ENCODE measurements at places on chromosomes 5 and 9.

- no peak for DNase-seq
These were observed 402.7 kb downstream of the SPOCK1 start for GRCh38 chr5:137096149-137097103.

DNA sequence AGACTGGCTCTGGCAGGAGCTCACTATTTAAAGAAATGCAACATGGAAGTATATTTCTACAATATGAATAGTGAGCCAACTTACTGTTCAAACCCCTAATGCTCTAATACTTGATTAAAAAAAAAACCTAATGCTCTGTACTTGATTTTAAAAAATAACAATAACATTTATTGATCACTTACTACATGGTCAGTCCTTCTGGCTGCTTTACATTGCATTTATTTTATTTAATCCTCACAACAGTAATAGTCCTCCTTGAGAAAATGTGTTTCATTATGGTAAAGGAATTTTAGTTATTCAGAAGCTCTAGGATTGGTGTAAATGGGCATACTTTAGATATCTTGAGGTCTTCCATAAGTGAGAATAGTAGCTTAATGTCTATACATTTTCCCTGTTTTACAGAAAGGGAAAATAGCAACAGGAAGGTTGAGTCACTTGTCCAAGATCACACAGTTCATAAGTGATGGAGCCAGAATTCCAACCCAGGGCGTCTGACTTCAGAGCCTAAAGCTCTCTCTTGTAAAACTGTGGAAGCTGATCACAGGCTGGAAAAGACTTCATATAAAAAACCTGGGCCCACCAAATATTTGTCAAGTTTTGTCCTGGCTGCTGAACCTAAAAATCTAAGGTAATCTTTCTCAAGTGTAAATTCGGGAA, 1.0 kb downstream of the STARD4 start:
- no peak for DNase-seq

DNA sequence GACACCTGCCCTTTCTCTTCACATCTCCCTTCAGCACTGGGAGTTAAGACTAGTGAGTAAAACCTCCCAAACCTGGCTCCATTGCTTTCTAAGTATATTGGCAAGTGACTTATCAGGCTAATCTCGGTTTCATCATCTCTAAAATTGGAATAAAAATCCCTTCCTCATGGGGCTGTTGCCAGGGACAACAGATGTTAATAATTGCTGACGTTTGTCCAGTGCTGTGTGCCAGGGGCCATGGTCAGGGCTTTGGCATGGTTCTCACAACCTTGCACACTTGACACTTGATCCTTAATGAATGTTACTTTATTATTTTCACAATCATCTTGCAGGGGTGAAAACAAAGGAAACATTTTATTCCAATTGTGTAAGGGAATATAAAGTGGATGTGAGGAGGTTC, 1262.0 kb upstream of the WWC1 start:
- DNase-seq = no peak

GRCh38 chr5:5404381-5404780, 18.1 kb upstream of the ICE1 start:
- DNase-seq = no peak

GRCh38 chr5:126695091-126695490, 81.8 kb upstream of the LMNB1 start:
- DNase-seq = no peak

DNA sequence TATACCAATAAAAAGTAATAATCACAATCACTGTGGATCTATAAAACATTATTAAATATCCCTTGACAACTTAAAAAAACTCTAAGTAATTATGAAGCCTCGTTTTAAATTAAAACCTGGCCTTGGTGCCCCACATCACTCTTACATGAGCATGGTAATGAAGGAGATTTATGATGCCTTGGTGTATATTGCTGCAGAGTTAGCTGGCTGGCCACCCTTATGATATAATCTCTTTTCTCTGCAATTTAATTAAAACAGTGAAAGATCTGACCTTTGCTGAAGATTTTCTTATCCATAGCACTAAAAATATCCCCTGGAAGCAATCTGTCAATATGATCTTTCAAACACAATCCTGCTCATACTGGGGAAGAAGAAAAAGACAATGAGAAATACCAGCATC, 48.8 kb upstream of the PCSK1 start:
- no peak for DNase-seq

DNA sequence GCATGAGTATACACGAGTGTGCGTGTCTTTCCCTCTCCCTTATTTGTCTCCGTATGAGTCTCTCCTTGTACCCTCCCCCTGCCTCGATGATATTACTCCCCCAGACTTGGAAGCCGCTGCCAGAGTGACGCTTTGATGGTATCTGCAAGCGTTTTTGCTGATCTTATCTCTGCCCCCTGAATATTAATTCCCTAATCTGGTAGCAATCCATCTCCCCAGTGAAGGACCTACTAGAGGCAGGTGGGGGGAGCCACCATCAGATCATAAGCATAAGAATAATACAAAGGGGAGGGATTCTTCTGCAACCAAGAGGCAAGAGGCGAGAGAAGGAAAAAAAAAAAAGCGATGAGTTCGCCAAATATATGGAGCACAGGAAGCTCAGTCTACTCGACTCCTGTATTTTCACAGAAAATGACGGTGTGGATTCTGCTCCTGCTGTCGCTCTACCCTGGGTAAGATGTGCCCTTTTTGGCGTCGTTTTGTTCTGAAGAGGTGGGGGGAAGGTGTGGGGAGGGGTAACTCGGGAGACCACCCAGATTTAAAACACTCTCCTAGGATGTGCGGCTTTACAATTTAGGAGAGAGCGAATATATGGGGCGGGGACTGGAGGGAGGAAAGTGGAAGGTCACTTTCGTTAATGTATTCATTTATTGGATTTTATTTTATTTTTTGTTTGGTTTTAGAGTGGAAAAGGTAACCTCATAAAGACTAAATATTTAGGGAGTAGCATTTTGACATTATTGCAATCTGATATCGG, at the start of gene GABRG2:
Gene GABRG2 (plus strand): TSS at position 119 of the 757 bp plus-strand sequence. CDS start 227 bp downstream, at position 346.
- no peak for DNase-seq

DNA sequence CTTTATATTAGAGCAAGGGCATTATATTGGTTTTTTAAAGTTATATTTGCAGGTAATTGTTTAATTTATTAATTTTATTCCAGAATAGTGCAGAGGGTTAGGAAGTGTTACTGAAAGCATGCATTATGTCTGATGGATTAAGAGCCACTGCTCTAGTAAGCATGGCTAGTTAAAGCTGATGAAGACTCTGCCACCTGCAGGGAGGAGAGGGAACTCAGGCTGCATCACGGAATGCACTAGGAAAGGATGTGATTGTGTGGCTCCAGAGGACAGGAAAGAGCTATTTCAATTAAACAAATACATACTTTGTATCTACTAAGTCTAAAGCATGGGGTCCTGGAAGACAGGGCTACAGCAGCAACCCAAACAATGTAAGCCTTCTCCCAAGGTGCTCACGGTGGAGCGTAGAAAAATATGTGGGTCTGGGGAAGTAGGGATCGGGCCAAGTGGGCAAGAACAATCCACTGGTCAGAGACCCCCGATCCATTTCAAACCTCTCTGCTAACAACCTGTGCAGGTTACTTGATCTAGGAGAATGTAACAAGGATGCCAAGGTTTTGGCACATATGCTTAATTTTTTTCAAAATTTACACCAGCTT, 15.3 kb upstream of the GRXCR2 start:
- no peak for DNase-seq

- DNase-seq = no peak
These were observed 67.7 kb downstream of the ABCA1 start for GRCh38 chr9:104860263-104860662.

DNA sequence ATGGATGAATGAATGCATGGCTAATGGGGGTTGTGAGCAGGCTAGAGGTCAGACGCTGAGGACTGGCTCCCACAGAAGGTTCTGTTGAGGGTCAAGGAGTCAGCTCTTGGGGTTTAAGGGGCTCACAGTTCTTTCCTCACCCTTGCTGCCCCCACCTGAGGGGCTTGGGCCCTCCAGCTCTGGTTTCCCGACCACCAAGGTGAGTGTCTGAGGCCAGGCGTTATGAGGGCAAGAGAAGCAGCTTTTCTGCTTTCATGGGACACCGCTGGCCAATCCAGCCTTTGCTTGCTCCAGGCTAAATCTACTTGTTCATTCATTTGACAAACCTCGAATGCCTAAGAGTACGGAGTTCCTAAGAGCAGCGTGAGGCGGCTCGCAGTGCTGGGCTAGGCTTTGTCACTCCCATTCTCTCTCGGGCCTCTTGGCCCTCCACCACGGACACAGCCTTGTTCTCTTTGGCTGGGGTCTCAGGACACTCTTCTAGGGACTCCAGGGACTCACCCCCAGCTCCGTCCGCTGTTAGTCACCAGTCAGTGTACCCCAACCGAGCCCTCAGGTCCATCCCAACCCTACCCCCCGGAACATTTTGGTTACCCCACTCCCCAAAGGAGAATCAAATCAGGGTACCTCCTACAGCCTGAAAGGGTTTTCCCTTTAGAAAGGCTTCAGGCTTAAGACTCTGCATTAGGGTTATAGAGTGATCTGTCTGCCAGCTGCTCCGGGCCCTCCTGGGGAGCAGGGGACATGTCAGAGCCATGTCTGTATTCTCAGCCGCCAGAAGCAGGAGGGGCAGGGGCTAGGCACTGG, 210.1 kb upstream of the MVB12B start:
- DNase-seq = no peak

- DNase-seq = no peak
These were observed 77.7 kb upstream of the SNX2 start for GRCh38 chr5:122697191-122697590.

DNA sequence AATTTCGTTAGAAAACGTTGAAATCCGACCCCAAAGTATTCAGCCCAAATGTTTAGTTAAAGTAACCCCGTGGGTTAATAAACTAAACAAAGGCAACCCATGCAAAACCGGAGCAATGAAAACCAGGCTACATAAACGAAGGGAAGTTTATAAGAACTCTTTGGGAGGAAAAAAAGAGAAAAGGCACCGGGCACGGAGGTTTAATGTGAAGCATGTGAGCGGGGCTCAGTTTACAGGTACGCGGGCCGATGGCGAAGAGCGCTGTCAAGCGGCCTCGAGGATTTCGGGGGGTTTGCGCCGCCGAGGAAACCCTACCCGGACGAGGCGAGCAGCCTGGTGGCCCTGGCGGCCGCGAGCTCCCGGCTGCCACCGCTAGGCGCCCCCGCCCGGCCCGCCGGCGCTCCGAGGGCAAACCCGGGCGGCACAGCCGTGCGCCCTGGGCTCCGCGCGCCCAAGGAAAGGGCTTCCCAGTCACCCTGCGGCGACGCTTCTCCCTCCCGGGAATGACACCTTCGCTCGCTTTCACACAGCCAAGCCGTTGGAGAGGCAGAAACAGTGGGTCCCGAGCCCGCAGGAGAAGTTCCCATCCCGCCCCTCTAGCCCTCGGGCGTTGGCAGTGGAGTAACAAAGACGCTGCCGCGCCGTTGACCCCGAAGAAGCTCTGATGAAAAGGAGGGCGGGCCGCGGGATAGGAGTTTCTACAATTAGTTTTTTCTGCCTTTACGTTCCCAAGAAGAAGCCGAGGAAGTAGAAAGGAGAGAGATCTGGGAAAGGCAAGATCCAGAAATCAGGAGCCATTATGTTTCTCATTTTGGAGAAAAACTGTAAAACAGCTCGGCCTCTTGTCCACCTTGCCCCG, 126.0 kb downstream of the TMEM174 start:
- DNase-seq = no peak

DNA sequence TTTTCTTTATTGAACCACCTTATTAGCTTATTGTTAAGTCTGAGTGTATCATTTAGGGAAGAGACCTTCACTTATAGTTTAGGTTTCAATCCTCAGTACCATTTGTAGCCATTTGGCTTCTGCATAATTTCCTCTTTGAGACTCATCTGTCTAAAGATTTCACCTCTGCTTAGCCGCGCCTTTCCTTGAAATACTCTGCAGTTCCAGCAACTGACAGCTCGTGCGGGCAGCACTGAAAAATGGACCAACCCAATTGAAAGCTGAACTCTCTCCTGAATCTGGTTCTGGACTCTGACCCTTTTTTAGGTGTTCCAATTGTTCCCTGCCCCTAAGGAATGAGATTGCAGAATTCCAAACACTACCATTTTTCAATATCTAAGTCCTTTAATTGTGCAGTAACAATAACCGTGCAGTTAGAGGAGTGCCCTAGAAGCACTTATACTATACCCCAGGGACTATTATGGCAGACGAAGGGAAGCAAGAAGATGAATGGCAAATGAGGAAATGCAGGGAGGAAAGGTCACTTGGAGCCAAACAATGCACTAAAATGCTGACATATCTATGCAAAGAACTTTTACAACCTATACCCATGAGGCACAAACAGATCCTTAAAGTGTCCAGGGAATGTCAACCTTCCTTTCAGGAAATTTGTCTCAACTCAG, 50.1 kb upstream of the PDE4D start:
- DNase-seq = no peak

- DNase-seq = no peak
These were observed 139.9 kb downstream of the RFX3 start for GRCh38 chr9:3385871-3386270.

Measured in Jurkat, Clone E6-1 (cell line).